ENCODE measurements at places on chromosomes 12 and 14.

DNA sequence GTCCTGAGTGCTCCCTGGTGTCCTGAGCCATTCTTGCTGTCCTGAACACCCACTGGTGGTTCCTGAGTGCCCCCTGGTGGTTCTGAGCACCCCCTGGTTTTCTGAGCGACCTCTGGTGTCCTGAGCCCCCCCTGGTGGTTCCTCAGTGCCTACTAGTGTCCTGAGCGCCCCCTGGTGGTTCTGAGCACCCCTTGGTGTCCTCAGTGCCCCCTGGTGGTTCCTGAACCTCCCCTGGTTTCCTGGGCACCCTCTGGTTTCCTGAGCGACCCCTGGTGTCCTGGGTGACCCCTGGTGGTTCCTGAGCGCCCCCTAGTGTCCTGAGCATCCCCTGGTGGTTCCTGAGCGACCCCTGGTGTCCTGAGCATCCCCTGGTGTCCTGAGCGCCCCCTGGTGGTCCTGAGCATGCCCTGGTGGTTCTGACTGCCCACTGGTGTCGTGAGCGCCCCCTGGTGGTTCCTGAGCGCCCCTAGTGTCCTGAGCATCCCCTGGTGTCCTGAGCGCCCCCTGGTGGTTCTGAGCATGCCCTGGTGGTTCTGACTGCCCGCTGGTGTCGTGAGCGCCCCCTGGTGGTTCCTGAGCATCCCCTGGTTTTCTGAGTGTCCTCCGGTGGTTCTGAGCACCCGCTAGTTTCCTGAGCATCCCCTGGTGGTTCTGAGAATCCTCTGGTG, 473.1 kb downstream of the TMEM121 start:
- DNase-seq = peak; percentile 92

DNA sequence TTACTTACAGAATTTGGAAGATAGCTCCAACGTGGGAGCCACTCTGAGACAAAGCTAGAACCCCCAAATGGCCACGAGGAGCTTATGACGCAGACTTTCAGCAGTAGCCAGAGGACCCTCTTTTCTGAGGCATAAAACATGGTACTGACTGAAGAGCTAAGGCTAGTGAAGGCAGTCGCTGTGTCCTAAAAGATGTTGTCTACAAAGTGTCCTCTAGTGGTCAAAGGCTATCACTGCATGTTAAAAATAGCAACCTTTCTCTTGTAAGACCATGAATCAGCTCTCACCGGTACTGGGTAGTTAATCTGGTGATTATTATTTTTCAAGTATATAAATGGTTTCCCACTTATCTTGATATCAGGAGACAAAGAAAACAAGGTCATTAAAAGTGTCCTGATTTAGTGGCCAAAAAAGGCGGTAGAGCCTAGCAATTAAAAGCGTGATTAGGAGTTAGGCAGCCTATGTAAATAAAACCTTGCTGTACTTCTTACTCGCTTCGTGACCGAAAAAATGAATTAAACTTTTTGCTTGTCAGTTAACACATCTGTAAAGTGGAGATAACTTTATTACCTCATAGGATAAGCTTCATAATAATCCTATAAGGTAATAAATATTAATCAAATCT, 47.0 kb upstream of the LGR5 start:
- DNase-seq = no peak

- DNase-seq = no peak
These were observed 6.8 kb downstream of the CCDC198 start for GRCh38 chr14:57486767-57487379.

- DNase-seq = no peak
These were observed 29.5 kb downstream of the CEP170B start for GRCh38 chr14:104894331-104895206.

DNA sequence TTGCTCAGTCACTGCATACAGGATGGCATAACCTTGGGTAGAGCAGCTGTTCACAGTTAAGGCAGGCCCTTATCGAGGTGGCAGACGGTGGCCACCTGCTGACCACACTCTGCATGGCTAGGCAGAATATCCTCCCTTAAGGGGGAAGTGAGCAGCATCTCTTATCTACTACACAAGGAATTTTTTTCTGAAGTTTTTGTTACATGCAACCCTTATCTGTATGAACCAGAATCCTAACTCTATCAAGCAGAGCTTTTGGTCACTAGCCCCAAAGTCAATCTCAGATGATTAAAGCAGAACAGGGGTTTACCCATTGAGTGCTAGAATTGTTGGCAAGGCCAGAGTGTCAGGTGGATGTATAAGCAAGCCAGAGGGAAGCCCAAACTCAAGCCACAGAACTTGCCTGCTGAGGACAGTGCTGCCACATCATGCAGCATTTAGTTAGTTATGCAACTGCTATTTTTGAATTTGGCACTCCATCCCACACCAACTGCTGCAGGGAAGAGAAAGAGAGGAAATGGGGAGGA, 192.8 kb downstream of the TBX5 start:
- DNase-seq = no peak

GRCh38 chr14:69300601-69301221, 40.8 kb downstream of the GALNT16 start:
- DNase-seq = no peak

- DNase-seq = no peak
These were observed 148.2 kb downstream of the PLEKHA5 start for GRCh38 chr12:19277711-19278110.

DNA sequence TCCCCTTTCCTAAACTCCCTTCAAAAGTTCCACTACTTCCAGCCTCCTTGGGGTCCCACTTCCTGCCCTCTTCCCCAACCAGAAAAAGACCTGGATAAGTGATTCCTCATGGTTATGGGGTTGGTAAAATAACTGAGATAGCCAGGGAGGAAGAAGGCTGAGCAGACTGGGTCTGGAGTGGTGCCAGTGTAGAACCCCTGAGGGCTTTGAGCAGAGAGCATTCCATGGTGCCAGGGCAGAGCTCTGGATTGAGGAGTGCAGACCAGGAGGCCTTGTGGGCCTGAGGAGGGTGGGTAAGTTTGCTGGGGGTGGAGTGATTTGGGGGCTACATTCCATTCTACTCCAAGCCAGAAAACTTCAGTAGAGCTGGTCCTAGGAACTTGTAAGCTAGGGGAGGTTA, 9.5 kb upstream of the CISTR start:
- no peak for DNase-seq

DNA sequence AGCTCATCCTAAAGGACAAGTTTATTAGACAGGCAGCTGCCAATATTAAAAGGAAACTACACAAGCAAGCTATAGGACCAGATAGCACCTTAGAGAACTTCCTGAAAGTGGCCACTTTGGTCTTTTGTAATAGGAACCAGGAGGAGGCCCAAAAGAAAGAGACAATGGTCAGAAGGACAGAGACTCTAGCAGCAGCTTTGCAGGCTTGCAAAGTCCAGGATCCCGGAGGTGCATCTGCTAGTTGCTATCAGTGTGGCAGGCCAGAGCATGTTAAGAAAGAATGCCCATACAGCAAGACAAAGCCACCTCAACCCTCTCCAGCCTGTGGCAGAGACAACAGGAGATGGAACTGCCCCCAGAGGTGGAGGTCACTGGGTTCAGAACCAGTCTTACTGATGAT, 23.4 kb downstream of the APOBEC1 start:
- DNase-seq = no peak

GRCh38 chr12:43306066-43306465, 245.9 kb downstream of the ADAMTS20 start:
- no peak for DNase-seq

GRCh38 chr14:69038455-69039287, 59.6 kb upstream of the ACTN1 start:
- no peak for DNase-seq

DNA sequence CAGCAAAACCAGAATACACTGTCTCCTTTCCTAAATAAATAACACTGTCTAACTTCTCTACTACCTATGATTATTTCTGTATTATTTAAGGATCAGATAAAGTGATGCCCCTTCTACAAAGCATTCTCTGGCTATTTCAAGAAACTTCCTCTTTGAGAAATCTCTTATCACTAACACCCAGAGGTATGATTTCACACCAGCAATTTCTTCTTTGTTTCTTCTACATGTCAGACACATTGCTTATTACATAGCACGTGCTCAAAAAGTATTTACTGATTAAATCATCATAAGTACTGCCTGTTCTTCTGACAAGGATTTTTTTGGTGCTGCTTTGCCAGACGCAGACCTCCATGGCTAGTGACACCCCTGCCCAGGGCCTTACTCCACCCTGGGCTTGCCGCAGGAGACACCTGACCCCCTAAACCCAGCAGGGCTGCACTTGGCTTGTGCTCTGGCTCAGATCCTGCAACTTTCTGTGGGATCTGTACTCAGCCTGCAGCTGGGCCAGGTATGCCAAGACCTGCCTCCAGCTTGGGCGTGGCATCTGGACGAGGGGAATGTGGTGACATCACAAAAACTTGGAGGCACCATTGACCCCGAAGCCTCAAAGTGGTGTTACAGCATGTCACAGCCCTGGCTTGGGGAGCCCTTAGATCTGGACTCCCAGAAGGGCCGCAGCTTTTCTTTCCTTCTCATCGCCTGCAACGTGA, 15.4 kb upstream of the HIGD1C start:
- DNase-seq = no peak

GRCh38 chr12:132070298-132070697, 73.8 kb downstream of the DDX51 start:
- no peak for DNase-seq

GRCh38 chr14:104331871-104332605, 193.7 kb downstream of the KIF26A start:
- DNase-seq = peak; percentile 46

- DNase-seq = no peak
These were observed 25.9 kb downstream of the NOC4L start for GRCh38 chr12:132170094-132170636.

DNA sequence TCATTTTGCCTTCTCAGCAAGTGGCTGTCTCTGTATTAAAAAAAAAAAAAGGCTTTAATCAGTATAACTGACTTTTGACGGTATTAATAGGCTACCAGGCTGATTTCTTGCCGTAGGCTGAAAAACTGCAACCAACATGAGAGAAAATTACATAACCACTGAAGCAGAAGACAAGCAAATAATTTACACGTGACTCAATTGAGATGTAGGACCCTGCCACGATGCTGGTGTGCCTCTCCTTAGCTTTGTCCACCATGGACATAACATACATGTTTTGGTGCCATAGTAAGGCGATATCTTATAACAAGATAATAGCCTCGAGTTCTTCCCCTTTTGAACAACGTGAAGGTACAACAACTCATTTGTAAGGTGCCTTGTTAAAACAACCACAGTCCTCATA, 88.7 kb upstream of the GRIP1 start:
- no peak for DNase-seq

DNA sequence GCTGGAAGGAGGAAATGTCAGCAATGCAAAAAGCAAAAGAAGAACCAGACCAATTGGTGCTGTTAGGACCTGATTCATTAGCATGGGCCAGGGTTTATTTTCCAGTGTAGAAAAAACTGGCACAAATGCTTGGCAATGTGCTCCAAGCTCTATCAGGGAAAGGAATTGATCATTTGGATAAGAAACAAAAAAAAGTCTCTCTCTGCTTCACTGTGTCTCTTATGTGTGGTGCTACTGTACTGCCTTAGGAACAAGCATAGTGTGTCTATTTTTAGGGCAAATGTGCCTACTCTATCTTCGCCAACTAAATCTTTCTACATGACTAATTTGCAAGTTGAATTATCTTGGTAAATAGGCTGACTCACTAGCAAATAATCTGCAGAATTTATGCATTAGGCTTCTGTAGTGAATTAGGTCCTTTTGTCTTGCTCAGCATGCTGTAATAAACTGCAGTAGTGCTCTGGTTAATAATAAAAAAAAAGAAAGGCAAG, 236.7 kb downstream of the MDGA2 start:
- DNase-seq = no peak

DNA sequence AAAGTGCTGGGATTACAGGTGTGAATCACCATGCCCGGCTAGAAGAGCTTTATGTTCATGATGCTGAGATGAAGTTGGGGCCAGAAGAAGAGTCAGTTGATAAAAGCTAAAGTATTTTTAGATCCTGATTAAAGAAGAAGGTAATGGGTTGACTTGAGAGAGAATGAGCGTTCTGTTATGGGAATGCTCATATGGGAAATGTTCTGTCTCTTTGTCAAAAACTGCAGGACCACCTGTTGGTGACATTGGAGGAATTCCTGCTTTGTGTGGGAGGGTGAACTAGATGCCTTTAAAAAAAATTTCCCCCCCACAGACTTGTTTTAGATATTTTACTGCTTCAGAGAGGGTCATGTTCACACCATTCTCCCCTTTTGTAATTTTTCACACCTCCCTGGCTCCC, 6.7 kb downstream of the WDR20 start:
- no peak for DNase-seq

DNA sequence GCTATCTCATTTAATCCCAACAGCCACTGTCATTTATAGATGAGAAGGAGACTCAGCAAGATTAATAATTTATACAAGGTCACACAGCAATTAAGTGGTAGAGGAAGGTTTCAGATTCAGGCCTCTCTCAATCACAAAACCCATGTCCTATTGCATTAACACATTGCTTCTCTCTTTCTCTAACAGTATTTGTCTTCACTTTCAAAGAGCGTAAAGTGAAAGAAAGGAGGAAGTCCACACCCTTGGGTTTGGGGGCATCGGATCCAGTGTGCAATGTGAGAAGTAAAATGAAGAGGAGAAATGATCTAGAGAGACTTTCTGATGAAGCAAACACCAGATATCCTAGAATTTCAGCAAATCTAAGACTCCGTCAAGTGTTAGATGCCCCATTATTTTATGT, 7.0 kb upstream of the VRK1 start:
- DNase-seq = no peak

- DNase-seq = no peak
These were observed 98.9 kb upstream of the PLEKHA5 start for GRCh38 chr12:19030603-19031002.

DNA sequence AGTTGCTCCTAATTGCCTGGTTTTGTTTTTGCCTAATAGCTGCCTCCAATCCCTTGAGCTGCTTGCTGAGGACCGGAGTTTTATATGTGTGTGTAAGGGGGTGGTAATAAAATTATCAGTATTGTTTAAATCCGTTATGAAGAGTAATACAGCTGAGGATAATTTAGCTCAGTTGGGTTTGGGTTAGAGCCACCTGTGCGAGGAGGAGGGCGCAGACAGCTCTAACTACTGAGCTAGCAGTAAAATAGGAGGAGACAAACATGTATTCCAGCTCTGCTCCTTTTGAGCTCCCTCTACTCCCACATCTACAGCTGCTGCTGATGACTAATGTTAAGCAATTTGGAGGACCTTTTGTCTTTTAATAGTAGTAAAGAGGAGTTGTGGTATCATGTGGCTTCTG, 61.5 kb downstream of the SPATS2 start:
- no peak for DNase-seq

Data from activated CD8-positive, alpha-beta memory T cell treated with anti-CD3 and anti-CD28 coated beads, Interleukin-2, amount 50 U/mL, for 48 hours (primary cell).